ENCODE measurements at places on chromosomes 16 and 17. TPM values are rescaled to one million over a fixed set of nuclear protein-coding genes. Genes with fewer than 3 reads are reported as not detected.

Gene CA5A
- total RNA-seq, result not detected

Gene CHTF18
- 76.0 TPM for total RNA-seq

DNA sequence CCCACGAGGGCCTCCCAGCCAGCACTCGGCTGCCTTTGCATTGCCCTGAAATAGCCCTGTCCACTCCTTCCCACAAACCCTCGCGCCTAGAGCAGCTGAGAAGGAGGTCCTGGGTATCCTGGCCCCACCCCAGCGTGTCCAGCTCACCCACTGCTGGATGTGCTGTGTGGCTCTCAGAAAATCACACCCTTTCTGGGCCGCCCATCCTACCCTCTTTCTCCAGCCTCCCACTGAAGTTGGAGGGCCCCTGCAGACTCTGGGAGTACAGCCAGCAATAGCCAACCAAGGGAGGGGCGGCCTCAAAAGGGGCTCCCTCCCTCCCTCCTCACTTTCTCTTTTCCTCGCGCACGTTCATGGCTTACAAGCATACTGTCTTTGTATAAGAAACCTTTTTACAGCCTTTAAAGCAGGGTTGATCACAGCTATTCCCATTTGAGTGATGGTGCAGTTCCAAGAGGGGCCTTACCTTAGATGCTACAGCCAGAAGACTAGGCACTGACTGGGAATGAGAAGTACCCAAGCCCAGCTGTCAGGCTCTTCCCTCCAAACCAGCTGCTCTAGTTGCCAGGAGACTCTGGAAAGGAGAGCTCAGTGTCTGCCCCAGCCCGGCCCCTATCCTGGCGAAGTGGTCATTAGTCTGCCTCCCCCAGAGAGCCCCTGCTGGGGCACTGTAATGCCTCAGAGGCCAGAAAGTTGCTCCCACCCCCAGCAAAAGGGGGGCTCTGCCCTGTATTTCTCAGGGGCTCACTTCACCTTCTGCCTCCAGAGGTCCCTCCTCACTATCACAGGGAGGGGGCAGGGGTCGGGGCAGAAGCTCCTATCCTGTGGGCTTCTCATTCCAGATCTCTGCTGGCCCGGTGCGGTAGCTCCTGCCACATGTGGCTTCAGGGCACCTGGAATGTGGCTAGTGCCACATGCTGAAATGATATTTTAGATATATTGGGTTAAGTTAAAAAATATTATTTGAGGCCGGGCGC is 38.1 kb downstream of the DCAKD start:
- no peaks in the 10 kb centered on the region for H3K36me3 ChIP-seq
- H3K27ac ChIP-seq, result no peak overlapping the region
- no peak for DNase-seq
- no peak overlapping the region for H3K4me3 ChIP-seq
- H3K27me3 ChIP-seq, result no peaks in the 10 kb centered on the region
- H3K4me1 ChIP-seq, result no peaks in the 10 kb centered on the region

DNA sequence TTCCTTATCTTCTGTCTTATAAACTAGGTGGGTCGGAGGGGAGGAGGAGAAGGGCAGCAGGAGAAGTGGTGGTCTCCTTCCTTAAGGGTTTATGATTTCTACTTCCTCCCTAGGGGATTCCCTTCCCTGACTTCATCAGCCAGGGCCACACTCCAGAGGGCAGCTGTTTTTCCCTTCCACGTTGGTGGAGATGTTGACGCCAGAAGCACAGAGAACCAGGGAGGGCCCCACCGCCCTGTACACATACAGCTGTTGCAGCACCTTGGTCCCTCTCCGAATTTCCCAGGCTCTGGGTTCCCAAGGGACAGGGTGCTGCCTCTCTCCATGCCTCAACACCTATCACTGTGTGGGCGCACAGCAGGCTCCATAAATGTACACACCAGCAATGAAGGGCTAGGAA is 5.6 kb upstream of the SLC6A4 start:
- H3K27ac ChIP-seq, result no peak overlapping the region
- no peak for DNase-seq
- H3K4me3 ChIP-seq, result no peak overlapping the region
- no peaks in the 10 kb centered on the region for H3K27me3 ChIP-seq

Gene VMO1
- not detected for total RNA-seq

- no peak overlapping the region for H3K4me3 ChIP-seq
- H3K4me1 ChIP-seq, result no peaks in the 10 kb centered on the region
- DNase-seq, result no peak
- no peak overlapping the region for H3K27ac ChIP-seq
- no peaks in the 10 kb centered on the region for H3K36me3 ChIP-seq
These were observed 83.4 kb downstream of the MAF start for GRCh38 chr16:79517156-79517555.

- no peaks in the 10 kb centered on the region for H3K27me3 ChIP-seq
- H3K27ac ChIP-seq, result no peak overlapping the region
- H3K4me1 ChIP-seq, result no peaks in the 10 kb centered on the region
- DNase-seq, result no peak
These were observed 88.2 kb downstream of the STX8 start for GRCh38 chr17:9487406-9487805.

Gene TRIM72
- total RNA-seq, result 1.0 TPM

DNA sequence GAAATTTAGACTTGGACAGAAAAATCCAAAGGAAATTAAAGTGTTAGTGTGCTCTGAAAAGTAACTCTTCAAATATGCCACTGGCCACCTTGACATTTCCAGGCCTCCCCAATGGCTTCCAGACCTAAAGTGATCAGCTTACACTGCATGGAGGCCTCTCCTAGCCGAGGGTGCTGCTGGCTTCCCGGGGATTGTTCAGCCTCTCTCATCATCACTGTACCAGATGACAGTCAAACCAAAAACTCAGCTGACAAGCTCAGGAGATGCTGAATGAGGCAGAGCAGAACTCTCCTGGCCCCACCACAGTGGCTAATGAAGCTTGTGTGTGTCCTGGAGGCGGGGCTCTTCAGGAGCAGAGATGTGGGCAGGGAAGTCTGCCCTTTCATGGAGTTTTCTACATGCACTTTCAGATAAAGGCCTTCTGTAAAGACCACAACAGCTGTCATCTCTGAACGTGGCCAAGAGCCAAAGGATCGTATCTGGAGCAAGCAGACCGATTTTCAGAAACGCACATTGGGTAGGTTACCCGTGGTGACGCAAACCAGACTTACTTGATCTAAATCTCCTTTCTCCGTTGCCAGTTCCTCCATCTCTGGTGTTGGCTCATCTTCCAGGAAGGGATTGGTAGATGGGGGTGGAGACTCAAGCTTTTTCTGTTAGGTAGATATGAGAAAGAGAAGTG is 113.3 kb downstream of the VPS53 start:
- peaks cover 4% of the 10 kb centered on the region for H3K36me3 ChIP-seq
- H3K4me3 ChIP-seq, result no peak overlapping the region
- no peaks in the 10 kb centered on the region for H3K4me1 ChIP-seq
- H3K27ac ChIP-seq, result no peak overlapping the region

All from GM12878 (cell line).